T-helper 22 cell (primary cell): ENCODE measurements at places on chromosomes 2 and 18.

GRCh38 chr2:85854897-85855296, 33.9 kb downstream of the ST3GAL5 start:
- no peak for DNase-seq

GRCh38 chr2:241035142-241035817, 36.9 kb downstream of the SNED1 start:
- DNase-seq = no peak

- no peak for DNase-seq
Measured at GRCh38 chr2:3175568-3175955, 202.1 kb downstream of the EIPR1 start.

GRCh38 chr18:62091487-62092120, 95.3 kb downstream of the PIGN start:
- DNase-seq = no peak

DNA sequence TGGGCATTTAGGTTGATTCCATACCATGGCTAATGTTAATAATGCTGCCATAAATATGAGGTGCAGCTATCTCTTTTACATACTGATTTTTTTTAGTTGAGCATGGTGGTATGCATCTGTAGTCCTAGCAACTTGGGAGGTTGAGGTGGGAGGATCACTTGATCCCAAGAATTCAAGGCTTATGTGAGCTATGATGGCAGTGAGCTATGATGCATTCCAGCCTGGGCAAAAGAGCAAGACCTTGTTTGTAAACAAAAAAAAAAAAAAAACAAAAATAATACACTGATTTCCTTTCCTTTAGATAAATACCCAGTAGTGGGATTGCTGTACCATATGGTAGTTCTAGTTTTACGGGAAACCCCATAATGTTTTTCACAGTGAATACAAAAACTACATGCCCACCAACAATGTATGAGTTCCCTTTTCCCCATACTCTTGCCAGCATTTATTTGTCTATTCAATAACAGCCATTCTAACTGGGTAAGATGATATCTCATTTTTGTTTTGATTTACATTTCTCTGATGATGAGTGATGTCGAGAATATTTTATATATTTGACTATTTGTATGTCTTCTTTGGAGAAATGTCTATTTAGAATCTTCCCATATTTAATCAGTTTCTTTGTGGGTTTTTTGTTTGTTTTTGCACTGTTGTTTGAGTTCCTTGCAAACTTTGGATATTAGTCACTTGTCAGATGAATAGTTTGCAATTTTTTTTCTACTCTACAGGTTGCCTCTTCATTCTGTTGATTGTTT, 281.0 kb upstream of the KYNU start:
- no peak for DNase-seq

- DNase-seq = no peak
Measured at GRCh38 chr18:59455728-59456276, 96.7 kb upstream of the LMAN1 start.

GRCh38 chr18:48600046-48600445, 61.2 kb downstream of the CTIF start:
- DNase-seq = no peak

- DNase-seq = no peak
Measured at GRCh38 chr2:17621781-17622180, 81.3 kb downstream of the VSNL1 start.

- no peak for DNase-seq
Measured at GRCh38 chr2:205996161-205996560, 89.8 kb downstream of the INO80D start.

DNA sequence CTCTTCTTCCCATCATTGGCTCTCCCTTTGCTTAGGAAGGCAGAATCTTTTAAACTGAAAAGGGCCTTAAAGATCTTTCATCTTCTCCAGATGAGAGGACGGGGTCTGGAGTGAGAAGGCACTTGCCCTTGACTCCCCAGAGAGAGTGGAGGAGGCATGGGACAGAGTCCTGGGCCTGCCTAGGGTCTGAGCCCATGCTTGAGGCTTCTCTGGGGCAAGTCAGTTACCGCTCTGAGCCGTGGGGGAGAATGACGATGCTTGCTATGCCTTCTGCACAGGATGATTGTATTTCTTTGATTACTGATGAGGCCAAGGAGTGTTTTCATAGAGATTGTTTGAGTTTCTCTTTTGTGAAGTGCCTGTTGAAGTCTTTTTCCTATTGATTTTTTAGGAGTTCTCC, 921 bp downstream of the PLB1 start:
- DNase-seq = no peak

DNA sequence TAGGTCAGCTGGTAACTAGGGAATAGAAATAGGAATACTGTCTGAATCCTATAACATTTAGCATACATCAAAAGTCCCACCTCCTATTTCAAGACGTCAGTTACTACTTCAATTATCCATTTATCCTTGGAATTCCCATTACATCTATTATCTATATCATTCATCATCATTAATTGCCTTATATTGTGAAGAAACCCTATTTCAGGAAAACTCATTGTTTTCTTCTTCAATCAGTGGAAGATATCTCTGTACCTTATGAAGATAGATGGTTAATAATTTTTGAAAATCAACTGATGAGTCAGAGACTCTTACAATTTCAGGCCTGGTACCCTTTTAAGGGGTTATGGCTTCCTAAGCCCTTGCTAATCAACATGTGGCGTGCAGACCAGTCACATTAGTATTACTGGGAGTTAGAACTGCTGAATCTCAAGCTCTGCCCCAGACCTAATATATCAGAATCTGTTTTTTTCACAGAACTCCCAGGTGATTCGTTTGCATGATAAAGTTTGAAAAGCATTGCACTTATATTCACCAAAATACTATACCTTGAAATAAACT, 69.3 kb upstream of the PGAP1 start:
- no peak for DNase-seq

DNA sequence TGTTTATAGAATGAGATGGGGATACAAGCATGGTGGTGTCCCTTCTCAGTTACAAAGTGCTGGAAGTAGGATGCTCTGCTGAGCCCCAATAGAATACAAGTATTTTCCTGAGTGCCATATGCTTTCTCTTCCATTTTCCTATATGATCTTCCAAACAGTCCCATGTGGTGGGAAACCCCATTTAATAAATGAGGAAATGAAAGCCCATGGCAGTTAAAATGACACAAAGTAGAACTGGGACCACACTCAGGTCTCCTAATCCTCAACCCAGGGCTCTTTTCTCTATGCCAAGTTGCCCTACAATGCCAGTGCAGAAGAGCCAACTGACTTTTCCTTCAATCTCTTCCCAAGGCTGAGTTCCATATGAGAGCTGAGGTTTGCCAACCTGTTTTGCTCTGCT, 210.2 kb upstream of the FBXO11 start:
- no peak for DNase-seq

DNA sequence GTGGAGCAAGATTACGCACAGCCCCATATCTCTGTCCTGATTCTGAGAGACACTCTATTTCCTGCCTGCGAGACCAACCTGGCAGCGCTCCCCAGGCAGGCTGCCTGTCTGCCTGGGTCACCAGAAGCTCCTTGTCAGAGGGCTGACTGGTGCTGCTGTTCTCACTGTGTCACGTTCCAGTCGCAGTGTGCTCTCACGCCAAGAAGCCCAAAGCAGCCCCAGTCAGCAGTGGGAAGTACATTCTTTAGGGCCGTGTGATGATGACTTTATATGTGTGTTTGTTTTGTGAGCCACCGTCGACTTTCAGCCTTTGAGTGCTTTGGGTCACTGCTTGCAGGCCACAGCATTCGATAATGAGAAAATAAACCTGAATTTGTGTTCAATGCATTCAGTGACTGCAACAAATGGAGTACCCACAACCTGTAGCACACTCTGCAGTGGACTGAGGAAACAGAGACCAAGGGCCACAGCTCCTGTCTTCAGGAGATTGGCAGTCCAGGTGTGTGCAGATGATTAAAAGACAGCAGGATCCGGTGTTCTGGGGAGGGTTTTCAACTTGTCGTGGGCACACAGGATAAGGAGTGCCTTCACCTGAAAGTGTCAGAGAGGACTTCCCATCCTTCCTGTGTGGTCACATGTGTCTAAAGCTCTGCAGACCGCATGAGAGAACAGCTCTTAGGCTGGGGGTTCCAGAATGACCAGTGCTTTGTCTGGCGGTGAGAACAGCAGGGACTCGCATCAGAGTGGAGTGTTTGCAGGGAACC, 4.8 kb downstream of the TNFRSF11A start:
- no peak for DNase-seq
